ENCODE measurements at places on chromosomes 1 and 21.

DNA sequence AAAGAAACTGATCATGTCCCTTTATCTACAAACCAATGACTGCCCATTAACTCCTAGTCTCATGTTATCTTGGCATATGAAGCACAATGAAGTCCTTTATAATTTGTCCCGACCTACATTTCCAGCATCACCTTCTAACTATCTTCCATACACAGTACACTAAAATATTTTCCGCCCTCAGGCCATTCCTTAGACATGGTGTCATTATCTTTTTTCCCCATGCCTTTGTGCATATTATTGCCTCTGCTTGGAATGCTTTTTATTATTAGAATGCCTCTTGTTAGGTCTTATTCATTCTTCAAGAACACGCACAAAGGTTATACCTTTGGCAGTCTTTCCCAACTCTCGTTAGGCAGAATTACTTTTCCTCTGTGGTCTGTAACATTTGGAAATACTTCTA is 39.6 kb downstream of the ATG4C start:
- DNase-seq: peak; percentile 100

GRCh38 chr1:207673399-207673798 is 28.5 kb downstream of the CR1L start:
- no peak for DNase-seq

DNA sequence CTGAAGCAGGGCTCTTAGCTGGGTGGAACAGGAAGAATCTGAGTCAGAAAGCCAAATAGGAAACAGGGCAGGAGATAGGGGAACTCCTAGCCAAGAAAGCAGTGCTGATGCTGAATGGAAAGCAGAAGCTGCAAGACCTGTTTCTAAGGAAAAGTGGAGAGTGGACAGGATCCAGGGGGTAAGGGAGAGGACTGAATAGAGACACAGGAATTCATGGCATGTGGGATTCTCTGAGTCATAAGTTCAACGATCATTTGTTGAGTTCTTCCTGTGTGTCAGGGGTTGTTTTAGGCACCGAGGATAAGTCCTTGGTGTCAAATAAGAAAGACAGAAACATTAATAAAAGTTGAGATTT is 153.8 kb upstream of the FGGY start:
- DNase-seq: peak; percentile 92

- DNase-seq: no peak
Observed at GRCh38 chr1:30806381-30807317, 49.1 kb upstream of the LAPTM5 start.

DNA sequence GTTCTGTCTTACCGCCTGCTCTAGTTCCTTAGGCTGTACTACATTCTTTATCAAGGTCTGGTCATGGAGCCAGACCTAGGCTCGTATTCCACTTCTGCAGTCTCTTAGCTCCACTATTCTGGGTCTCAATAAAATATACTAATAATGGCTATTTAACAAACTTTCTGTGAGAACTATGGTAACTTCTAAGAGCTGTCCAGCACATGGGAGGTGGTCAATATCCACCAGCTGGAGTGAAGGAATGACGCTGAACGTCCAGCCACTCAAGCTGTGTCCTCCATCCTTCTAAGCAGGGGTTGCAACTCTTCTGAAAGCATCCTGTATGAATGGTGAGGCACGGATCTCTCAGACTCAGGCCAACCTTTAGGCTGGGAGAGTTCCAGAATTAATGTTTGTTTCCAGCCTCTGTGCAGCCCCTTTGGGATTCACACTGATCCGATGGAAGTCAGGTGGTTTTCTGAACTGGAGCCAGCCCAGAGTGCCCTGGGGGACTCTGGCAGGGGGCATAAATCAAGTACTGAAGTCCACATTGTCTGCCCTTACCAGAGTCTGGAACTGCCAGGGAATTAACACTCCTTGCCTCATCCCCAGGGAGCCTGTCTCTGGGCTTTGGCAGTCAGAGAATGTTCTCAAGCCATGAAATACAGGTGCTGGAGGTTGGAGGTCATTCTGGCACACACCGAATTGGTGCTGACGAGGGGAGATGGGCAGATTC is 57.4 kb downstream of the BRINP2 start:
- DNase-seq: no peak

- peak; percentile 35 for DNase-seq
Observed at GRCh38 chr1:94115900-94116436, 5.0 kb downstream of the ABCA4 start.

DNA sequence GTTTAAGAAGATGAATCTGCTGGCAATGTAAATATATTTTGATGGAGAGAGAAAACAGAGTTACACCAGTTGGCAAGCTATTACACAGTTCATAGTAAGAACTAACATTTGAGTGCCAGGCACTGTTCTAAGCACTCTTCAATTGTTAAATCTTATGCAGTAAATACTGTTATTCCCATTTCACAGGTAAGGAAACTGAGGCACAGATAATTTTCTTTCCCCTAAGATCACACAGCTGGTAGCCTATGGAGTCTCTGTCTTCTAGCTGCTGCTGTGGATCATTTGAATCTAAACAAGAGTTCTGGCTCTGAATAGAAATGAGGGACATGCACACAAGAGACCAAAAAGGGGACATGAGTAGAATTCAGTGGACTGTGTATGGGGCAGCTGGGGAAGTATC is 8.0 kb downstream of the ANGPTL1 start:
- no peak for DNase-seq

GRCh38 chr1:107894605-107895004 is 70.4 kb downstream of the VAV3 start:
- no peak for DNase-seq

- peak; percentile 93 for DNase-seq
Observed at GRCh38 chr1:187001198-187001889, 172.6 kb downstream of the PLA2G4A start.

DNA sequence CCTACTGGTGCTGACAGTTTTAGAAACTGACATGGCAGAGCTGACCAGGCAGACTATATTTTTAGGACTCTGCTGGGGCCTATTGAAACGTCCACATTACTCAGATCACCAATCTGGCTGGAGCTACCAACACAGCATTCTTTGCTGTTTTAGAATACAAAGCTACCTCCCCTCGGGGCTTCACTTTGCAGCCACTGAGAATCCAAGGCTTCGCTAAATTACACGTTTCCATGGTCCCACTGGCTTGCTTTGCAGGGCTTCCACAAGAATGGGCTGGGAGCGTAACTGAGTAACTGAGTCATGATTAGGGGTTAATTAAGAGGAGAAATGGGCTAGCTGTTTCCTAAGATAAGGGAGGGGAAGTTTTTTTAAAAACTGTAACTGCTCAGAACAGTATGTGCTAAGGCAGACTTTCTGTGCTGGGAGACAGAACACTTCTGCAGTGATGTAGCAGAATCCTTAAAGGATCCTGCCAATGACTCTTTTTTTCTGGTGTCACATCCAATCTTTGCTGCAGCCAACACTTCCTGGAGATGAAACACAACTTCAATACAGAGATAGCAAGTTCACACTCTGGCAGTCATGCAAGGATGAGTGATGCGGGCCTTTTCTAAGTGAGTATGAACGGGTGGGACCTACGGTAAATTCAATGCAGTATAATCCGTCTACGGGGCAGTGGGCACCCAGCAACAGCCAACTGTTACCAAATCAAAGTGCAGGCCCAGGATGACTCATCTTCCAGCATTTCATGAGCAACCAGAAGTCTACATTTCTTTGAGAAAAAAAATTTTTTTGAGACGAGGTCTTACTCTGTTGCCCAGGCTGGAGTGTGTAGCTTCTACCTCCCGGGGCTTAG is 21.5 kb downstream of the NDUFS5 start:
- peak; percentile 92 for DNase-seq

- DNase-seq: no peak
Observed at GRCh38 chr1:150132372-150132771, 17.3 kb upstream of the PLEKHO1 start.

- peak; percentile 80 for DNase-seq
Observed at GRCh38 chr1:234970731-234971476, 157.7 kb downstream of the TOMM20 start.

DNA sequence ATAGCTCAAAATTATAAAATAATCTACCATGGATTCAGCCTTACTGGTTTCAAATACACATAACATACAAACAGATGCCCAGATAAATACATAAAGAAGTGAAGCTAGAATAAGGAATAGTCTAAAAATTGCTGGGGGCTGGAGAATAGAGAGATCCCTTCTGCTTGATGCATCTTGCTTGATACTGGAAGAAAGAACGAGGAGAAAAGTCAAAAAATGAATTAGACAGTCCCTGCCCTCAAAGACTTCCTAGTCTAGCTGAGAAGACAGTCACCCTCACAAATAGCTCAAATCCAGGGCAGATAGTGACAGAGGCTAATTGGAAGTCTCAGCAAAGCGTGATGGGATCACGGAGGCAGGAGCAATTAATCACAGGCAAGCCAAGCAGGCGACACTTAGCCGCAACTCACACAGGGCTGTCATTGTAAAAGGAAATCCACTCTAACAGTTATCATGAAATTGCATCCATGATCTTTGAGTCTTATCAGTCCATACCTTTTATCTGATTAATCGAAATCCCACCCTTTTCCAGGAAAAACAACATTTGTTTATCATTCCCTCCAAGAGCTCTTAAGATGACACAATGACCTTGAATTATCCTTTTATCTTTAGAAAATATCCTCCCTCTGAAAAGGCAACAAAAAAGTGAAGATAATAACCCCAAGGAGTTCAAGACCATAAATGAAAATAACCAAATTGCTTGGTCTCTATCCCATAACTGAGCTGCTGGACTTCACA is 59.7 kb upstream of the TIAM1 start:
- DNase-seq: no peak

- DNase-seq: no peak
Observed at GRCh38 chr1:20589331-20590278, 708 bp downstream of the CDA start.

DNA sequence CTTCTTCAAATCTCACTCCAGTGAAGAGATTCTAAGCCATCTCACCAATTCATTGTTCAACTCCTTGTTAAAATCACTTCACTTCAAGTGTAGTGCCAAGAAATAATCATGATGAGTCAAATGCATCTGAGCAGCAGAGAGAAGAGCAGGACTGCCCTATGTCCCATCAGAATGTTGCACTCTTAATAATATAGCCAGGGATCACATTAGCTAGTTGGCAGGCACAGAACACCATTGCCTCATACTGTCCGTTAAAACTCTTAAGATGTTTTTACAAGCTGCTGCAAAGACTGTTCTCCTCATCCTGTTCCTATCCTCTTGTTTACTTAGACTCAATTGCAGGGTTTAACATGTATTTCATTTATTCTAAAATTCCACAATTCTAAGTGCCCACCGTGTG is 432.9 kb downstream of the PLPP3 start:
- DNase-seq: no peak

- no peak for DNase-seq
Observed at GRCh38 chr1:4174291-4175200, 274.5 kb upstream of the C1orf174 start.

- no peak for DNase-seq
Observed at GRCh38 chr1:78281580-78281979, 209.2 kb upstream of the PTGFR start.

GRCh38 chr1:12549460-12550349 is 68.3 kb downstream of the DHRS3 start:
- peak; percentile 68 for DNase-seq

DNA sequence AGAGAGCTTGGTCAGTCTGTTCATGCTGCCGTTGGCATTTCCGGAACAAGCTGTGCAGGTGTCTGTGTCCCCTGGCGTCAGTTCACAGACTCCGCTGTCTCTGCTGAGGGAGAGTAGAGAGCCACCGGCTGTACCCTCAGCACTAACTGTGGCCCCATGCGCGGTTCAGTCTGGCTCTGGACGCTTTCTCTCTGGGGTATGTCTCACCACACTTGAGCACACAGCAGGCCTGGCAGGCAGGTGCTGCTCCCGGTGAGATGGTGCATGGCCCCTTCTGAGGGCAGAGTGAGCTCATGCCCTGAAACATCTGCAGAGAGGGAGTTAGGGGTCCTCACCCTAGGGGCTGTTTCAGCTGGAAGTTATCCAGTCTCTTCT is 60.0 kb upstream of the TLR5 start:
- DNase-seq: no peak

GRCh38 chr1:3680488-3681230 is 28.3 kb downstream of the TP73 start:
- DNase-seq: no peak

DNA sequence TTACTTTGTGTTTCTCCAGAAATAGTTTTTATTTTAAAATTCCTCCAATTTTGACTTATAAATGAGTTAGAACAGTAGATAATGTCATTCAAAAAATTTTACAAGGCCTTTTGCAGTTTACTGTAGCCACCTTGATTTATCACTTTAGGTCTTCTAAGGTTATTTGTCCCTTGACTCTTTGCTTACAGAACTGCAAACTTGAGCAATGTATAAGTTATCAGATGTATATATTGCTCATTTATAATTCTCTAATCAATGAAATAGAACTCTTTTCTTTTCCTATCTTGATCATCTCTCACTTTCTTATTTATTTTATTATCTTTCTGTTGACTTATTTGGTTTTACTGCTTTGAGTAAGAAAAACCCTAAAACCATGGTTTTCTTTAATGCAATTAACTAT is 5.8 kb upstream of the SPTA1 start:
- DNase-seq: no peak

DNA sequence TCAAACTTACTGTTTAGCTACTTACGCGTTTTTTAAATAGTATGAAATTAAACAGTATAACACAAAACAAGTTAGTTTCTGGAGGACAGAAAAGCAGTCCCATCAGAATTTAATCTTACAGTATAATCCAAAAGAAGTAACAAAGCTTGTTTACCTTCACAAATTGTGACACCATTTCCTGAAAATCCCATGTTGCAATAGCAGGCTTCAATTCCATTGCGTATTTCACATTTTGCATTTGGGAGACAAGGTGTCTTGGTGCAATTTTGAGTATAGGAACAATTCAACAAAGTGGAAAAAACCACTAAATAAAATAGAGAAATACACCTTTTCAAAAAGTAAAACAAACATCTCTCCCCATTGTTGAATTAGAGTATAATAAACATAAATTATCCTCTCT is 1.6 kb downstream of the ADGRL4 start:
- no peak for DNase-seq

DNA sequence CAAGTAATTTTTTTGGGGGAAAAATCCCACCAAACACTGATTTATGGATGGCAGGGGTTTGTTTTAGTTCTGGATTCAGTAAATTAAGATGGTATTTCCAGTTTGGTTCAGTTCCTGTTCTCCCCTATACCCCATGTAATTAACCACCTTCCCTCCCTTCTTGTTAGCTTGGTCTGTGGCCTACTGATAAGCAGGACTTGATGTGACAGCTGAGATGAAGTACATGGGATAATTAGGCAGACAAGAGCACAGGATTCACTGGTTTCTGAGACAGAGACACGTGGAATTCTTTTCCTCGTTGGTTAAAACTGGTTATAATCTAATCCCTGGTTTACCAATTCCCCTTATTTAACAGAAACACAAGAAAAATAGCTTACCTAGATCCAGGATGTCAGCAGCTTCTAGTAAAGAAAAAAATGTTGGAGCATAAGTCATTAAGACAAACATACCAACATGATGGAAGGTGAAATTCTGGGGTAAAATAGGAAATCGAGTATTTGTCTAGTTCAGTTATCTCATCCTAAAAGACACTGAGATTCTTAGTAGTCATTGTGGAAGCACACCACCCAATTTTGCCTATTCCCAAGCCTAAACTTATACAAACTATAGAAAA is 81.5 kb downstream of the SCMH1 start:
- no peak for DNase-seq
